ENCODE measurements at places on chromosomes 12 and 14.

DNA sequence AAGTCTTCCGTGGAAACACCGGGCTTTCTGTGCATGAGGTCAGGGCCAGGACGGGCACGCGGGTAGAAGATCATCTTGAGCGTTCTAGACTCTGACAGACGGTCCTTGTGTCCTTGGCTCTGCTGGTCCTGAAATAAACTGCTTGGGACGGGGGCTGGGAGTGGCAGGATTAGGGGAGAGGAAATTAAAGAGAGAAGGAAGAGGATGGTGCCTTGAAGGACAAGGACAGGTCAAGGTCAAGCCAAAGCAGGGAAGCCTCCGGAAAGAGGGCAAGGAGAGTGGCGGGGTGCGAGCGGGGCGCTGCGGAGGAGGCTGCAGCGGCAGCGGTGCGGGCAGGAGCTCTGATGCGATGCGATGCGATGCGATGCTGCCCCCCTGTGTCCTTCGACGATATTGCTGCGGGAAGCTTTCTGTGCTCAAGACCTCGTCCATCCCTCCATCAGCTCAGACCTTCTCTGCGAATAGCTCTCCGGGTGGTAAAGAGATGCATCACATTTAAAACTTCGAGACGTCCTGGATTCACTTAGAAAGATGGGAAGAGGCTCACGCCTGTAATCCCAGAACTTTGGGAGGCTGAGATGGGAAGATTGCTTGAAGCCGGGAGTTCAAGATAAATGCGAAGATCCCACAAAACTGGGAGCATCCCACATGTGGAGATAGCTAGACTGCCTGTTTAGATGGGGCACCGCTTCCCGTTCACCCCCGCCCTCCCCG lies 110.1 kb upstream of the TMEM132D start:
- DNase-seq, result no peak

DNA sequence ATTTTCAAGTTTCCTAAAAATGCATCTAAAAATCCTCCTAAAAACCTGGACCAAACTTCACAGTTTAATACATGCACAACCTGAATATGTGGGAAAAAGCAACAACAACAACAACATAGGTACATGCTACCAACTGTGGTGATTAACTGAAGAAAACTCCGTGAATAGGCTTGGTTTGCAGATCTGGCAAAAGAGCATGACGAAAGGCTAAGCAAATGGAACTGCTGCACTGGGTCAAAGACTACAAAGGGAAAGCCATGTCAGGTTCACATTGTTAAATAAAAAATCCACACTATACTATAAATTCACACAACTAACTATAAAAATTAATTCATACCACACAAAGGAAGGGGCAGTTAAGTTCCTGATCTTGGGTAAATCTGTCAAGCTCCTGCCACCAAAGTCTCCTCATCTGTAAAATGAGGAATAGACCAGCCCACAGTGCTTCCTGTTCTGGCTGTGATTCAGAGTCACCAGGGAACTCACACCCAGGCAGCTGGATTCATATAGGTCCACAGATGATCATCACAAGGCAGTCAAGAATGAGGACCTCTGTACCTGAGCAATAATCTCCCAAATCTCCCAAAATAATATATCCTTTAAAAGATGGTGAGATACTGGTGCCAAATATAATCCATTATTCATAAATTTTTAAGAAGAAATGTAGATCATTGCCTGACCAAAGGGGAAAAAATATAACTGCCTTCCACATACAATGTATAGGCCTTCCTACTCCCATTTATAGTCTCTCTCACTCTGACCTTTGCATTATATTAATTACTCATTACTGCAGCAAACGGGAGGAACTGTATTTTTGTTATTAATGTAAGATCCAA lies 7.0 kb downstream of the CORO1C start:
- no peak for DNase-seq

- no peak for DNase-seq
Observed at GRCh38 chr12:41566703-41567102, 378.6 kb downstream of the PDZRN4 start.

- no peak for DNase-seq
Observed at GRCh38 chr12:131923260-131923659, 5.8 kb upstream of the PUS1 start.

DNA sequence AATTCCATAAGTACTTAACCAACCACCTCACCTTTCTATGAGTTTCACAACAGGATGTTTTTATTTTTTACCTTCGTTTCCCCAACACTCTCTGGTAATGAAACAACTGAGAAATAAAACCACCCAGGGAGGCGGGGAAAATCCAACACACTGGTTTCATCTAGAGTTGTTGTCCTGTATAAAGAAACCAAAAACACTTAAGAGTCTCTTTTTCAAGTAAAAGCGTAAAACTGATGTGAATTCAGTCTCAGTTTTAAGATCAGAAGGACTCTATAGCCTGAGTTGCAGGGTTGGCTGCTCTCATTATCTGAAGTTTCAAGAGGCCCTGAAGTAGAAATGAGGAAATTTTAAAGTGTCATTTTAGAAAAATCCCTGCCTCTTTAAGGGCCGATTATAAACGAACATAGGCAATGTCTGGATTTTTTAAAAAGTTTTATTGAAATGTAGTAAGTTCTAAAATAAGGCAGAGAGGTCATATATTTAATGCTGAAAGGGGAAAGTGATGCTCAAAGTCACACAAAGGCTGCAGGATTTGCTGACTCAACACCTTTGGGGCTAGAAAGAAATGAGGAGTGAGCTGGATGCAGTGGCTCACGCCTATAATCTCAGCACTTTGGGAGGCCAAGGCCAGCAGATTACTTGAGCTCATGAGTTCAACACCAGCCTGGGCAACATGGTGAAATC lies 27.2 kb downstream of the HIGD1C start:
- no peak for DNase-seq

GRCh38 chr12:56688846-56689109 lies 694 bp upstream of the PTGES3 start:
- DNase-seq, result no peak

DNA sequence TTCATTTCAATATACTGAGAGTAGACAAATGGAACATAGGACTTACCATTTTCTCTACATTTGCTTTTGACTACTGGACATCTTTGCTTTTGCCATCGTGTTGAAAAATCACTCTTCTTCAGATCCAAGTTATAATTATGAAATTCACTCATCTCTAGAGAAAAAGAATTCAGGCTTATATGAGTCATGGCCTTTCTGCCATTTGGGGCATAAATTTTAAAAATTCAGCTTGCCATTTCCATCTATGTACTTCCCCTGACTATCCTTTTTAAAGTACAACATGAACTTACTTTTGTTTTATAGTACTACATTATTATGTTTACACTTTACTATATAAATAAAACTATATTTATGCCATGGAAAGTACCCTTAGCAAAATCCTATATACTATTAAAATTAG lies 3.0 kb downstream of the KLRK1 start:
- DNase-seq, result no peak

Data from CD4-positive, alpha-beta T cell treated with Interleukin-15 for 4 hours (primary cell).